Activated naive CD4-positive, alpha-beta T cell treated with anti-CD3 and anti-CD28 coated beads, Interleukin-2, amount 50 U/mL, for 72 hours (primary cell): ENCODE measurements at places on chromosomes 3 and 15. TPM values are rescaled to one million over a fixed set of nuclear protein-coding genes. Genes with fewer than 3 reads are reported as not detected.

- DNase-seq = no peak
Measured at GRCh38 chr15:71962537-71962936, 152.2 kb downstream of the NR2E3 start.

DNA sequence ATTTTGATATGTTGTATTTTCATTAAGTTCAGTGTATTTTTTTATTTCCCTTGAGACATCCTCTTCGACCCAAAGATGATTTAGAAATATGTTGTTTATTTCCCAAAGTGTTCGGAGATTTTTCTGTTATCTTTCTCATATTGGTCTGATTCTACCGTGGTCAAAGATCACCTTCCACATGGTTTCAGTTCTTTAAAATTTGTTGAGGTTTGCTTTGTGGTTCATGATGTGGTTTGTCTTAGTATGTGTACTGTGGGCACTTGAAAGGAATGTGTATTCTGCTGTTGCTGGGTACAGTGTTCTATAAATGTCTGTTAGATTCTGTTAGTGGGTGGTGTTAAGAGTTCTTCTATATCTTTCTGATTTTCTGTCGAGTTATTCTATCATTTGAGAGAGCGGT, 103.4 kb upstream of the FHIT start:
- no peak for DNase-seq

GRCh38 chr3:9718118-9718517, 13.4 kb upstream of the BRPF1 start:
- no peak for DNase-seq

GRCh38 chr3:65935724-65936123, 103.0 kb downstream of the MAGI1 start:
- no peak for DNase-seq

GRCh38 chr3:43223670-43224364, 62.5 kb upstream of the SNRK start:
- no peak for DNase-seq

GRCh38 chr3:34683851-34684250, 885.4 kb downstream of the PDCD6IP start:
- DNase-seq = peak; percentile 26

DNA sequence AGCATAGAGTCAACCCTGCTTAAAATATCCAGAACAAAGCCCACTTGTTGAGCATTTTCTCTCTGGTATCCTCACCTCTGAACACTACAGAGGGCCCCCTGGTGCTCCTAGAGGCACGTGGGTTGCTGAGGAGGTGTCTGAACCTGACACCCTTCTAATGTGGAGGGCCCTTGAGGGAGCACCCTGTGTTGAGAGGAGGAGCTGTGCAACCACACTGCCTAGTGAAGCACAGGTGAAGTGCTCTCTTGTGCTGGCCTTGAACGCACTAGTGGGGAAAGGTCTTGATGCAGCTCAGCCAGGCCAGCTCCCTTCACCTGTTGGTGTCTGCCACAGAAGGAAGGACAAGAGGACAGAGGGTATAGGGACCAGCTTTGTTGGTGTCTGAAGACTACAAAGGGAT, 51.9 kb downstream of the CCK start:
- no peak for DNase-seq

DNA sequence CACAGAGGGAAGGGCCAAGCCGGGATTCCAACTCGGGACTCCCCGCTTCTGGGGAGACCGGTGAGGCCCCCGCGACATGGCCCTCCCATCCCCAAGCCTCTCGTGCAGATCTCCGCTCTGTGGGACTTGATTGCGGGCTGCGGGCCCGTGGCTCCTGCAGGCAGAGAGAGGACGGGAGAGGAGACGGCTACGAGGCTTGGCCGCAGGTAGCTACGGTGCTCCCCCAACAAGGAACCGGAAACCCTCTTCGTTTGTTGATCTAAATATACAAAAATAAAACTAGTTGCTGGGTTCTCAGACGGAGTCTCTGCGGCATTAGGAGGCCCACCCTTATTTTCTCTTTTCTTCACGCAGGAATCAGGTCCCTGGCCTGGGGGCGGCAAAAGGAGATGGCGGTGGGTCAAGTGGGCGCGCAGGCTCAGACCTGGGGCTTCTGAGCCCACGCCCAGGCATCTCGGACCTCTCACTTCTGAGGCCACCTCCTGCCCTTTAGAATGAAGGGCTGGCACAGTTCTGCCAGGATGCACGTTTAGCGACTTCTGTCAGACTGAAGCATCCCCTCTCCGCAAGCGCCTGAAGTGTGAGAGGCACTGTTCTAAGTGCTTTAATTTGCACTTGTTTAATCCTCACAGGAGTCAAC, 10.9 kb downstream of the GNB5 start:
- peak; percentile 36 for DNase-seq

The GP5 gene
- 0.58 TPM for total RNA-seq

The NAA80 gene
- 26.0 TPM for total RNA-seq

The FYTTD1 gene
- total RNA-seq = 29.4 TPM
